Activated CD8-positive, alpha-beta memory T cell treated with anti-CD3 and anti-CD28 coated beads for 1 hour (primary cell): ENCODE measurements at places on chromosomes 6 and 20.

- no peak for DNase-seq
Observed at GRCh38 chr20:62723768-62724450, 15.3 kb downstream of the NTSR1 start.

DNA sequence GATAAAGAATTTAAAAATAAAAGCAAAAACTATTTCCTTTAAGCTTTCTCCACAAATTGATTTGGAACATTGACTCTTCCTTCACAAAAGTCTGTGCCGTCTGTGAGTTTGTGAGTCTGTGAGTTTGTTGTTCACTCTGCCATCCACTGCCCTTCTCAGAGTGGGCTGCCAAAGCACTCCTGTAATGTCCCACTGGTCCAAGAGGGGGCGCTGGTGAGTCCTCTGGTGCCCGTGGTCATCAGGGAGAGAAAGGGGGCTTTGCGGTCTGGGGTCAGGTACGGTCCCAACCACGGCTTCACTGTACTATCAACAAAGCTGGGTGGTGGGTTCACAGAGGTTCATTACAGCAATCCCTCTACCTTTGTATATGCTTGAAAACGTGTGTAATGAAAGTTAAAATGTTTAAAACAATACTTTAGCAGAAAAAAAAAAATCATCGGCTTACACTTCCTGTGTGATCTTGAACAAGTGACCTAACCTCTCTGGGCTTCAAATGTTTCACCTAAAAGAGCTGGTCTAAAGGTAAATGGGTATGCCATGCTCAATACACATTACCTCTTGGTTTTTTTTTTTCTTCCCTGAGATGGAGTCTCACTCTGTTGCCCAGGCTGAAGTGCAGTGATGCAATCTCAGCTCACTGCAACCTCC, 5.6 kb upstream of the ANKRD60 start:
- DNase-seq = peak; percentile 33

- DNase-seq = no peak
Observed at GRCh38 chr20:10488534-10488933, 53.4 kb downstream of the SLX4IP start.

GRCh38 chr20:39263076-39263475, 300.9 kb downstream of the DHX35 start:
- DNase-seq = no peak

GRCh38 chr20:5356941-5357340, 40.2 kb upstream of the PROKR2 start:
- no peak for DNase-seq

GRCh38 chr20:21515300-21516179, 1.7 kb upstream of the NKX2-2 start:
- DNase-seq = no peak

GRCh38 chr20:62156592-62157386, 13.2 kb downstream of the SS18L1 start:
- DNase-seq = peak; percentile 63

GRCh38 chr20:53079261-53079691, 107.1 kb downstream of the TSHZ2 start:
- no peak for DNase-seq

DNA sequence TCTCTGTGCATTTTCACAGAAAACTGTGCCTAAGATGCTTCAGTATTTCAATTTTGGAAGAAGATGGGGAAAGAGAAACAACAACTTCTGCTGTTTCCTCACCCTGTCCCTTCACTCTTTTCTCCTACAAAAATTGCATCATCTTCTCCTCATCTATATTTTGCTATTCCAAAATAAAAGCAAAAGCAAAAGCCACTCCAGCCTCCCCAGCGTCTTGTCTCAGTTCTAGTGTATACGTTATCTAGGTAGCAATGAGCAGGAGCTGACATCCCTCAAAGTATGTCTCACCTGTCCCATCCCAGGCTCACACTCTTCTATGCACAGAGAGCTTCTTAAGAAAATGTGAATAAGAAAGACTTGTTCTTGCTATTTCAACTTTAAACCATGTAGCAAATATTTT, 163.8 kb upstream of the TAB2 start:
- no peak for DNase-seq

DNA sequence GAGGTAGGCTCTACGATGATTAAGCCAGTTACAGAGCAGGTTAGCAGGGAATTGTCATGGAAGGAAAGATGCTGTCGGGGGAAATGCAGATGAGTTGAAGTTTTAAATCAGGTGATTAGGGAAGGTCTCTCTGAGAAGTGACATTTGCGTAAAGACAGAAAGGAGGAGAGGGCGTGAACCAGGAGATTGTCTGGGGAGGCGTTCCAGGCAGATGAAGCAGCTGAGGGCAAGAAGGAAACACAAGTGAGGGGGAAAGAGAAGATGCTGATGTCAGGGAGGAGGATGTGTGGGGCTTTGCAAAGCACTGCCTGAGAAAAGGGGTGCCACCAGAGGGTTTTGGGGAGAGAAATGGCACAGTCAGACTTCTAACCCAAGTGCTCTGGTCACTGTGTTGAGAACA, 2.5 kb upstream of the TMEM14B start:
- DNase-seq = no peak

GRCh38 chr6:51350308-51350904, 531.7 kb downstream of the TFAP2B start:
- no peak for DNase-seq

GRCh38 chr6:113414511-113414910, 442.6 kb upstream of the MARCKS start:
- no peak for DNase-seq

GRCh38 chr6:90315354-90315950, 18.8 kb upstream of the BACH2 start:
- DNase-seq = no peak

- no peak for DNase-seq
Observed at GRCh38 chr6:106561686-106562405, 67.5 kb downstream of the RTN4IP1 start.

GRCh38 chr6:107800564-107801164, 23.4 kb downstream of the SCML4 start:
- no peak for DNase-seq

DNA sequence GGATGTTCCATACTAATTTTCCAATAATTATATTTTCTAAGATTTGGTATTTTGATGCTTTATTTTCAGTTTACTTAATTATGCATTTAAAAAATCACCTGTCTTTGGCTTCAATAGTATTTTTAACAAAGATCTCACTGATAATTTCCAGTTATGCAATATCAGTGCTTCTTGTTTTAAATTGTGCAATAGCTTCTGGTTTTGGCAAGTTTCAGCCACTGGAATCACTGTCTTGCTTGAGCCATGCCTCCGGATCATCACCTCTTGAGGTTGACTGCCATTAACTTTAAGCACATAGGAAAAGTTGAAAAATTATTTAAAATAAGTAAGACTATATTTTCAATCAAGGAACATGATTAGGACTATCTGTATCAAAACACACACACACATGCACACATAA, 1242.1 kb downstream of the HACE1 start:
- DNase-seq = no peak

- DNase-seq = no peak
Observed at GRCh38 chr20:278181-278580, 12.4 kb downstream of the C20orf96 start.

- peak; percentile 14 for DNase-seq
Observed at GRCh38 chr6:134247231-134247833, 70.6 kb downstream of the SGK1 start.

- no peak for DNase-seq
Observed at GRCh38 chr6:154951345-154952200, 43.5 kb upstream of the TIAM2 start.

GRCh38 chr20:25533920-25534700, 51.2 kb downstream of the NINL start:
- no peak for DNase-seq

DNA sequence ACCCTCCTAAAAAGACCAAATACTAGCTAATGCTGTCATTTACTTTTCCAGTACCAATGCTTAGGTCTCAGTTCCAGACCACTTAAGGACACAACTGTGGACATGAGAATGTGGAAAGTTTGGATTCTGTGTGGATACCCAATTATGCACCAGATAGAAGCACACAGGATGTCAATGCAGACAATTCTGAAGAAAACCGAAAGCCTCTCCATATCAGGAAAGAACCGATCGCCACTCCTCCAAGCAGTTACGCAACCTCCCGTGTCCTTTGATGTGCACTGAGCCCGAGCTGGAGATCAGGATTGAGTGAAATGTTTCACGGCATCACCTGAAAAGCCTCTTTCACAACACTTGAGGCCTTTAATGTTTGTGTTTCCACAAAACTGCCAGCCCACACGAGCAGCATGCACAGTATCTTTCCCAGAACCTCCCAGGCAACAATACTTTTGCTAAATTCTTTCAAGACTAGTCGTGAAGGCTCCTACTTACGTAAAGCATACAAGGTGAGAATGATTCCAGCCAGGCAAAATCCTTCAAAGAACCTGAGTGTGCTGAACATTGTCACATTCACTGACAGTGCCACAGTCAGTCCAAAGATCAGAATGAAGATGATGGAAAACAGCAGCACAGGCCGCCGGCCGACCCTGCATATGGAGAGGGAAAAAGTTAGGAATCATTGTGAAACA, 47.0 kb downstream of the SLC22A23 start:
- no peak for DNase-seq

- DNase-seq = no peak
Observed at GRCh38 chr20:34771680-34772081, 53.8 kb downstream of the NCOA6 start.

GRCh38 chr6:13304580-13305260, 23.6 kb downstream of the TBC1D7 start:
- no peak for DNase-seq

DNA sequence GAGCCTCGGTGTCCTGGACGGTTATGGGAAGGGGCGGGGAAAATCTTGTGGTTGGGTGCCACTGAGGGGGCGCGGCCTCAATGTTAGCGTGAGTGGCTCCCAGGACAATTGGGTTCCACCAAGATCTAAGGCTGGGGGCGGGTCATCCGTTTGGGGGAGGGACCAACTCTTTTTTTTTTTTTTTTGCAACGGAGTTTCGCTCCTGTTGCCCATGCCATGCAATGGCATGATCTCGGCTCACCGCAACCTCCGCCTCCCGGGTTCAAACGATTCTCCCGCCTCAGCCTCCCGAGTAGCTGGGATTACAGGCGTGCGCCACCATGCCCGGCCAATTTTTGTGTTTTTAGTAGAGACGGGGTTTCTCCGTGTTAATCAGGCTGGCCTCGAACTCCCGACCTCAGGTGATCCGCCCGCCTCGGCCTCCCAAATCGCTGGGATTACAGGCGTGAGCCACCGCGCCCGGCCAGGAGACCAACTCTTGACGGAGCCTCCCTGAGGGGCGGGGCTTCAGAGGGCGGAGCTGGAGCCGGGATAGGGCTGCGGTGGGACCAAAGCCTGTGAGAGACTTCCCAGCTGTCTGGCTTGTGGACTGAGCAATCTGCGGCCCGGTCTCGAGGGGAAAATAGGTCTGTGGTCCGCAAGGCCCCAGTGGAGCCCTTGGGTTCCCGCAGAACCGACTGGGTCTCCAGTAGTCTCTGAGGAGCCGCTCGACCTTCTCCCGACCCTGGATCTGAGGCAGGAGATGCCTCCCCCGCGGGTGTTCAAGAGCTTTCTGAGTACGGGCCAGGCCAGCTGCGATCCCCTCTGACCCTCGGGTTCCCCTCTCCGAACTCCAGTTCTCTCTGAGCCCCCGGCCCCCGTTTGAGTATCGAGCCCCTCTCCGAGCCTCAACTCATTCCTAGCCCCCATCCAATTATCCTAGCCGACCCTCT, 1.1 kb downstream of the SPAG4 start:
- peak; percentile 100 for DNase-seq

DNA sequence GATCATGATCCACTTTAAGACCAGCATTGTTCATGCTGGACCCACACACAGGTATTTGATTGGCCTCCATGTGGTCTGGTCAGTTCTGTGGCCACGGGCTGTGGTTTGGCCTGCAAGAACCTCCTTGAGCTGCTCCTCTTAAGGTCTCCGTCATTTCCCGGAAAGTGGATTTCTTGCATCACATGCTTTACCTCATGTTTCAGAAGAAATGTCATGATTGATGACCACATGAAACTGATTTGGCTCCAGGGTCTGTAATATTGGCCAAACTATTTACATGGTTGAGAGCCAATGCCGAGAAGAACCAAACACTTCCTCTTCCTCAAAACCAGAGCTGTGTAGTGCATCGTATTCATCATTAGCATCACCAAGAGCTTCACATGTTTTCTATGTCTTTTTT, 13.2 kb upstream of the RSPH3 start:
- DNase-seq = no peak

DNA sequence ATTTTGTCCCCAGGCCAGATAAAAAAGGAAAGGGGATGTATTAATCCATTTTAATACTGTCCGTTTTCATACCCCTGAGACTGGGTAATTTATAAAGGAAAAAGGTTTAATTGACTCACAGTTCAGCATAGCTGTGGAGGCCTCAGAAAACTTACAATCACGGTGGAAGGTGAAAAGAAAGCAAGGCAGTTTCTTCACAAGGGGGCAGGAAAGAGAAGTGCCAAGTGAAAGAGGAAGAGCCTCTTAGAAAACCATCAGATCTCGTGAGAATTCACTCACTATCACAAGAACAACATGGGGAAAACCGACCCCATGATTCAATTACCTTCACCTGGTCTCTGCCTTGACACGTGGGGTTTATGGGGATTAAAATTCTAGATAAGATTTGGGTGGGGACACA, 152.5 kb downstream of the IBTK start:
- DNase-seq = no peak

DNA sequence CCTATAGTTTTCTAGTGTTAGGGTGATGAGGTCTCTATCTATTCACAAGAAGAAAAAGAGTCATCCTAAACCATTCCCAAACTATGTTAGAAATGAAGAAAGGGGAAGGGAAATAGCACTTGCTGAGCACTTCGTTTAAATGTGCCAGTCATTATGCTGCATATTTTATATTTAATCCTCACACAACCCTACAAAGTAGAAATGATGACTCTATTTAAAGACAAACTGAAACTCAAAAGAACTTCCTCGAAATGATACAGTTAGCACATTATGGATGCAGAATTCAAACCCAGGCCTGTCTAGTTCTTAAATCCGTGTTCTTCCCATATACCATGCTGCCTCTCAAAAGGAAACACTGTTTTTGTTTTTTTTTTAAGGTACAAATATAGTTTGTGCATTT, 174.6 kb downstream of the GMPR start:
- DNase-seq = no peak

- no peak for DNase-seq
Observed at GRCh38 chr6:116316772-116317467, 37.2 kb upstream of the TSPYL1 start.

- DNase-seq = no peak
Observed at GRCh38 chr6:24444588-24444987, 41.9 kb downstream of the MRS2 start.

- no peak for DNase-seq
Observed at GRCh38 chr6:138691595-138692057, 81.9 kb upstream of the CCDC28A start.

- no peak for DNase-seq
Observed at GRCh38 chr6:42197555-42198362, 3.0 kb upstream of the GUCA1B start.

- DNase-seq = no peak
Observed at GRCh38 chr6:25035512-25036435, 100.0 kb upstream of the RIPOR2 start.
